ENCODE measurements at places on chromosomes 3 and 15.
A peak's percentile ranks its signal among the peaks of the same experiment; 100 is the strongest.

GRCh38 chr15:94098921-94099573 is 132.3 kb upstream of the MCTP2 start:
- DNase-seq: no peak

DNA sequence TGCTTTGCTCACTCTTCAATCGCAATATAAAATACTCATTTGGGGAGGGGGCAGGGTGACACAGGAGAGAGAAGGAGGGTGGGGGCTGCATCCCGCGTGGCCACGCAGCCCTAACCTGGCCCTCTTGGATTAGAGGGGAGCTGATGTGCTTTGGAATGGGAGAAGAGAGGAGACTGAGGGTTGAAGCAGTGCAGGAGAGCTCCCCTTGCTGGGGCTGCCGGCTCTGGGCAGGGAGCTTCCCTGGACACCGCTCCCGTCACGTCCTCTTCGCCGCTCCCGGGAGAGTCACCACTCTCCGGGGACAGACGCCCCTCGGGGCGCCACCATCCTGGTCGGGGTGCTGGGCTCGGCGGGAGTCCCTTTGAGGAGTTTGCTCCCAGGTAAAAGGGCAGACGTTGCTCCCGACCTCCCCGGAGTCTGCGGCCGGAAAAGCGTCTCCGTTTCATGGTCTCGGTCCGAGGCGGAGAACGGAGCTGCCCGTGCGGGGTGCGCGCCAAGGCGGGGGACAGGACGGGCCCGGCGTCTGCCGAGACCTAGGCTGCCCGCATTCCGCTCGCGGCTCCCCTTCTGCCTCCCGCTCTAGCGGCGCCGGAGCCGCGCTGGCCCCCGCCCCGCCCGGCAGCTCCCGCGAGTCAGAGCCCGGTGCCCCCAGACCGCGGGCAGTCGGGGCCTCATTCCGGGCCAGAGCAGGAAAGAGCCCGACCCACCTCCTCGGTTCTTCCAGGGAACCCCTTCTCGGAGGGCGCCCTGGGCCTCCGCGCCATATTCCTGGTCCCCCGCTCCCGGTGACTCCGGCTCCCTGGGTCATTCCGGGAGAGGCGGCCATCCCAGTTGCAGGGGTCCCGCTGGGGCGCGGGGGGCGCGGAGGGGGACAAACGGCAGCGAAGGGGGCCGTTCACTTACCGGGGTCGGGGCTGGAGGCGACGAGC is 603 bp downstream of the SLC7A14 start:
- DNase-seq: peak; percentile 30

GRCh38 chr3:176490357-176490756 is 706.9 kb downstream of the TBL1XR1 start:
- DNase-seq: no peak

- DNase-seq: no peak
Measured at GRCh38 chr3:40265181-40265580, 44.3 kb upstream of the EIF1B start.

DNA sequence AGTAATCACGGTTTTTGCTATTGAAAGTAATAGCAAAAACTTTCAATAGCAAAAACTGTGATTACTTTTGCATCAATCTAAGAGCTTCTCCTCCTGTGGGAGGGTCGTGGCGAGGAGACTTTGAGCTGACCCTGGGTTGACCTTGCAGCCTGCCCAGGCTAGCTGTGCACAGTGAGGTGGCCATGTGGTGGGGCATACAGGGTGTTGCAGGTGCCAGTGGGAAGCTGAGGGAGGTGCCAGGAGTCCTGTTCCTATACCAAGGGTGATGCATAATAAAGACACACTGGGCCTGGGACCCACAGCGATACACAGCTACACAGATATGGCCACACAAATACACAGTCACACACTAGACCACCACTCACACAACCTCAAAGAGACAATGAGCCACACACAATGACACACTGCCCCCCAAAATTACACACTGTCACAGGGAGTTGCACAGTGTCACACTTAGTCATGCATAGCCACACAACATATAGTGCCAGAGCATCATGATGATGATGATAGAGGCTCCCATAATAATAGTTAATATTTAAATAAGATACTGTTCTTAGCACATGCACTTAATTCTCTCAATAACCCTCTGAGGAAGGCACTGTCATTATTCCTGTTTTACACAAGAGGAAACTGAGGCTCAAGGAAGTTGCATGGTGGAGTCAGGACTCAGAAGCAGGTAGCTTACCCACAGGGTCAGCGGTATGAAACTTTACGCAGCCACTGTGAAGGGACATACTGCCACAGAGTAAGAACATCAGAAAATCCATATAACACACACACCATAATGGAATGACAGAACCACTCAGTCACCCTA is 6.3 kb downstream of the PLCD1 start:
- no peak for DNase-seq

- DNase-seq: no peak
Measured at GRCh38 chr3:50139718-50140423, 15.3 kb upstream of the SEMA3F start.
